Glutamatergic neuron (in vitro differentiated cells): ENCODE measurements at places on chromosomes 11 and 22. TPM values are rescaled to one million over a fixed set of nuclear protein-coding genes. Genes with fewer than 3 reads are reported as not detected.
A peak's percentile ranks its signal among the peaks of the same experiment; 100 is the strongest.

- no peaks in the 10 kb centered on the region for H3K27me3 ChIP-seq
- no peak for DNase-seq
- no peaks in the 10 kb centered on the region for H3K36me3 ChIP-seq
- H3K27ac ChIP-seq: no peak overlapping the region
Observed at GRCh38 chr11:9697766-9698165, 33.9 kb downstream of the SWAP70 start.

DNA sequence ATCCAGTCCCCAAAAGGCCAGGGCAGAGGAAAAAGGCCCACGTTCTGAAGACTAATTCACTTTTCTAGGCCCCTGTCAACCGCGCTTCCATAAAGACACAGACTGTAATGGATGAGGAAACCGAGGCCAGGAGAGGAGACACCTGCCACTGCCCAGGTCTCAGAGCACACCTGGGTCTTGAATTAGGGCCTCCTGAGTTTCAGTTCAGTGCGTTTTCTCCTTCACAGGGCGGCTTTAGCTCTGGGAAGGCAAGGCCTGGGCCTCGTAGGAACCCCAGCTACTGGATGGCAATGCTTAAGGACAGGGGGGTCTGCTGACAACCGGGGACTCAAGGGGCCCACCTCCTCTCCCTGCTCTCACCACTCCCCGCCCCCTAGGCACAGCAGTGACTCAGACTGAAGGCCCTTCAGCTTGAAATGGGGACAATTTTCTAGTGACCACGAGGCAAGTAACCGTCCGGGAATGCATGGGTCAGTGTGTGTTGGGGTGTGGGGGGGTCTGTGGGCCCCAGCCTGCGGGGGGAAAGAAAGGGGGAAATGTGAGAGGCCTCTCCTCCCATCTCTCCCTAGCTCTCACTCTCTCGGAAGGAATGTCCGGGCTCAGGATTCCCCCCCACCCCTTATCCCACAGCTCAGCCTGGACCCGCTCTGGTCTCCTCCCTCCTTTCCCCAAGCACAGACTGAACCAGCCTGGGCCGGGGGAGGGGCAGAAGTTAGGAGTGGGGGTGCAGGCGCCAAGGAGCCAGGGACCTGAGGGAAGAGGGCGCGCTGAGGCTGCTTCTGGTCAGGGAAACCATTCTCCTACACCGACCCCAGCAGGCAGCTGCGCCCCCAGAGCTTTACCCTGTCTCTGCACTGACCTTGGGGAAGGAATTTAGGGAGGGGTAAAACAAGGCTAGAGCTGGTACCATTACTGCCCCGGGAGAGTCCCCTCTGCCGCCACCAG lies 17.2 kb downstream of the CREB3L1 start:
- no peak for DNase-seq
- peaks cover 4% of the 10 kb centered on the region for H3K27me3 ChIP-seq
- peak overlapping the region; percentile 81 for H3K4me3 ChIP-seq
- H3K4me1 ChIP-seq: peaks cover 6% of the 10 kb centered on the region
- no peak overlapping the region for H3K27ac ChIP-seq
- H3K36me3 ChIP-seq: no peaks in the 10 kb centered on the region

- peaks cover 19% of the 10 kb centered on the region for H3K4me1 ChIP-seq
Observed at GRCh38 chr22:29144786-29145160, 60.9 kb upstream of the EMID1 start.

- no peak overlapping the region for H3K4me3 ChIP-seq
- H3K27ac ChIP-seq: no peak overlapping the region
- peaks cover 16% of the 10 kb centered on the region for H3K27me3 ChIP-seq
- H3K4me1 ChIP-seq: peaks cover 7% of the 10 kb centered on the region
- H3K36me3 ChIP-seq: peaks cover 11% of the 10 kb centered on the region
Observed at GRCh38 chr22:47063071-47063509, 300.6 kb downstream of the TBC1D22A start.

- H3K36me3 ChIP-seq: peaks cover 12% of the 10 kb centered on the region
- H3K27ac ChIP-seq: peak overlapping the region; percentile 97
- peaks cover 32% of the 10 kb centered on the region for H3K4me1 ChIP-seq
- DNase-seq: no peak
Observed at GRCh38 chr22:23182309-23183060, 2.2 kb downstream of the BCR start.

GRCh38 chr22:38464992-38465672 lies 2.8 kb upstream of the KDELR3 start:
- peak; percentile 7 for DNase-seq
- H3K4me3 ChIP-seq: no peak overlapping the region
- peaks cover 12% of the 10 kb centered on the region for H3K4me1 ChIP-seq
- peaks cover 17% of the 10 kb centered on the region for H3K27me3 ChIP-seq
- no peaks in the 10 kb centered on the region for H3K36me3 ChIP-seq
- H3K27ac ChIP-seq: no peak overlapping the region

GRCh38 chr11:46918083-46918787 lies at the start of gene LRP4:
TSS of gene LRP4 (minus strand) at chr11:46918550. CDS start at chr11:46918379, 171 bp downstream.
- H3K36me3 ChIP-seq: peaks cover 6% of the 10 kb centered on the region
- H3K4me3 ChIP-seq: peak within 1 kb of the TSS; percentile 81
- DNase-seq: peak; percentile 48
- H3K27ac ChIP-seq: peak within 1 kb of the TSS; percentile 39
- H3K27me3 ChIP-seq: peaks cover 15% of the 10 kb centered on the region

DNA sequence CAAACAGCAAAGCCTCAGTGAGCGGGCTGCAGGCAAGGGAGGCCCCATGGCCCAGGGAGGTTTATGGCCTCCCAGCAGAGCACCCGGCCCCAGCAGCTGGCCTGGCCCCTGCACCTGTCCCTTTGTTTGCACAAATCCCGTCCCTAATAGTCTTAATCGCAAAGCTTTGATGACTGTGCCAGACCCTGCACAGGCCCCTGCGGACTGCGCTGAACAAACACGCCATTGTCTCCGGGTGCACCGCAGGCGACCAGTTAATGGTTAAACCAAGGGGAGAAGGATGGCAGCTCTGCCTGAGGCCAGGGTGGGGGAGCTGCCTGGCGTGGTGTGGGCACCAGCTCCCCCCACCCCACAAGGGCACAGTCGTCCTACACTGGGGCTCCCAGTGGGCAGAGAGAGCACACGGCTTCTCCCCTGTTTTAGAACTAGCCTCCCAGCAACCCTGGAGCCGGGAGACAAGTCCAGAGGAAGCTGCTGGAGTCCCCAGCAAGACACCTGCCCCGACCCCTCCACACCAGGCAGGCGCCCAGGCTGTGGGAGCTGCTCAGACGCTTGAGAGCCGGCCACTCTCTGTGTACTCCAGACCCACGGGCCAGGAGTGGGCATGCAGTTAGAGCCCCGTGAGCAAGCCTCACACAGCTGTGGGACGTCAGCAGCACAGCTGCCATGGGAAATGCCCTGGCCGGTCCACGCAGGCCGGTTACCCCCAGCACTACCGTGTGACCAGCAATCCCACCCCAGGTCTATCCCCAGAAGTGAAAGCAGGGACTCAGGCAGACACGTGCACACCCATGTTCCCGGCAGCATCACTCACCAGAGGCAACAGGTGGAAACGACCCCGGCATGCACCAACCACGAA lies 39.7 kb upstream of the TH start:
- no peak overlapping the region for H3K27ac ChIP-seq
- H3K4me3 ChIP-seq: no peak overlapping the region

DNA sequence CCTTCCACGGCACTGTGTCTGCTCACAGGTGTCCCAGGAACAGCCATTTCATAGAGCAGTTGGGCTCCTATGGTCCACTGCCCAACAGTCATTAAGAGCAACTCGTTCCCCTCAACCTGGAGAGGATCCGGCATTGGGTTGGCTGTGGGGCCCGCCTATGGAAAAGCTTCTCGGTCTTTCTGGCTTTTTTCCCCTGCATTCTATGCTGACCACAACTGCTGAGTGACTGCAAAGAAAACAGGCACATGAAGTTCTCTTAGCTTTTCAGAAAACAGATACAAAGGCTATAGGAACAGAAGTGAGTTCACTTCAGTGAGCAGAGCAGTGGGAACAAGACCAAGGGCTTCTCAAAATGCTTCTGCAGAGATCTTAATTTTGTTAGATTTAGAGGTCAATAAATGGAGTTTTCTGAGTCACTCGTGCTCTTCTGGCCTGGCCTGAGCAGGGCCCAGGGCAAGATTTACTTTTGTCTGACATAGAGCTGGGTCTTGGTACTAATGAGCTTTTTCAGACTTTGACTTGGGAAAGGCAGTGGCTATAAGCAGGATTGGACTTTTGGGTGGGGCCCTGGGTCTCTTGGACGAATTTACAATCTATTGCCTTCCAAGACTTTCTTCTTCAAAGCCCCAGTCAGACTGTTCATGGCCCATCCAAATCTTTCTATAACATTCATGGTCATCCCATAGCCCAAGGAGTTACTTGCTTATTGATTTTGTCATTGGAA lies 13.6 kb upstream of the APOL5 start:
- no peak overlapping the region for H3K4me3 ChIP-seq
- no peak overlapping the region for H3K27ac ChIP-seq
- H3K36me3 ChIP-seq: no peaks in the 10 kb centered on the region
- DNase-seq: no peak
- H3K4me1 ChIP-seq: peaks cover 7% of the 10 kb centered on the region

DNA sequence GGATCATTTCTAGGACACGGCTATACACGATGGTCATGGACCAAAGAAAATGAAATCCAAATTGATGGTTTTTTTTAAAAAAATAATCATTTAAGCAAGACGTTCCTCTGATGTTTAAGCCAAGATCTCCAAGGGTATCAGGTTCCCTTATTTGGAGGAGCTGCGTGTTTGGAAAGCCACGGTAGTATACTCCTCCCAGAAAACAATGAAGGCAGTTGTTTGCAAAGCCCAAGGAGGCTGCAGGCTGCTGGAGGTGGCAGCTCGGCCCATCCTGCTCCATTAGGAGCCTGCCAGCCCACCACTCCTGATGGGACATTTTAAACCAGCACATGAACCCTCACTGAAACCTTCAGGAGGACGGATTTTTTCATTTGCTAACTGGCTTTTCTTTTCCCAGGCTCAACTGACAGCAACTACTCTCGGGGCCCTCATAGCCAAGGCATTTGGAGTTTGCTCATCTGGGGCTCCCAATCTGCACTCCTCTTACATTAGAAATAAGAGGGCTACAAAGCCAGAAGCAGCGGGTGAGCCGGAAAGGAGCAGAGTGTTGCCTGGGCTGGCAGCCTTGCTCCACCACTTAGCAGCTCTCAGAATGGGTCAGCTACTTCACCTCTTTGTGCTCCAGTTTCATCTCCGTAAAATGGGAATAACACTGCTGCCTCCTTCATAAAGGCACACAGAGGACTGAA lies 58.4 kb downstream of the ABTB2 start:
- DNase-seq: no peak
- peaks cover 12% of the 10 kb centered on the region for H3K4me1 ChIP-seq
- peaks cover 4% of the 10 kb centered on the region for H3K27me3 ChIP-seq
- H3K36me3 ChIP-seq: no peaks in the 10 kb centered on the region
- H3K27ac ChIP-seq: no peak overlapping the region

- H3K36me3 ChIP-seq: no peaks in the 10 kb centered on the region
- H3K4me1 ChIP-seq: peaks cover 2% of the 10 kb centered on the region
- DNase-seq: no peak
- H3K27ac ChIP-seq: no peak overlapping the region
Observed at GRCh38 chr22:31872209-31872608, 72.1 kb upstream of the YWHAH start.

- peaks cover 13% of the 10 kb centered on the region for H3K36me3 ChIP-seq
- peaks cover 17% of the 10 kb centered on the region for H3K4me1 ChIP-seq
- no peak for DNase-seq
- no peak overlapping the region for H3K4me3 ChIP-seq
- peaks cover 6% of the 10 kb centered on the region for H3K27me3 ChIP-seq
Observed at GRCh38 chr11:43784866-43785265, 95.8 kb upstream of the ALKBH3 start.

DNA sequence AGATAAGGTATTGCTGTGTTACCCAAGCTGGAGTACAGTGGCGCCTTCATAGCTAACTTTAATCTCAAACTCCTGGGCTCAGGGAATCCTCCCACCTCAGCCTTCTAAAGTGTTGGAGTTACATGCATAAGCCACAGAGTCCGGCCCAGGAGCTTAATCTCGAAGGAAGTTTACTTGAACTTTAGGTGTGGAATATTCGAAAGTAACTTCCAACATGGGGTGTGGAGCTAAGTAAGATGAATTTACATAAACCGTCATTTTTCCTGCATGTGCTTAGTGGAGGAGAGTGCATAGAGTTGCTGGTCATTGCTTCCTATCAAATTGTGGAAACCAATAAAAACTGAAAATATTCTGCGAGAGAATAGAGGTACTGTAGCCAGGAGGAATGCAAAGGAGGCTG lies 1.5 kb downstream of the ATG13 start:
- DNase-seq: no peak
- peak overlapping the region; percentile 34 for H3K27ac ChIP-seq
- H3K27me3 ChIP-seq: peaks cover 2% of the 10 kb centered on the region
- peaks cover 12% of the 10 kb centered on the region for H3K4me1 ChIP-seq

DNA sequence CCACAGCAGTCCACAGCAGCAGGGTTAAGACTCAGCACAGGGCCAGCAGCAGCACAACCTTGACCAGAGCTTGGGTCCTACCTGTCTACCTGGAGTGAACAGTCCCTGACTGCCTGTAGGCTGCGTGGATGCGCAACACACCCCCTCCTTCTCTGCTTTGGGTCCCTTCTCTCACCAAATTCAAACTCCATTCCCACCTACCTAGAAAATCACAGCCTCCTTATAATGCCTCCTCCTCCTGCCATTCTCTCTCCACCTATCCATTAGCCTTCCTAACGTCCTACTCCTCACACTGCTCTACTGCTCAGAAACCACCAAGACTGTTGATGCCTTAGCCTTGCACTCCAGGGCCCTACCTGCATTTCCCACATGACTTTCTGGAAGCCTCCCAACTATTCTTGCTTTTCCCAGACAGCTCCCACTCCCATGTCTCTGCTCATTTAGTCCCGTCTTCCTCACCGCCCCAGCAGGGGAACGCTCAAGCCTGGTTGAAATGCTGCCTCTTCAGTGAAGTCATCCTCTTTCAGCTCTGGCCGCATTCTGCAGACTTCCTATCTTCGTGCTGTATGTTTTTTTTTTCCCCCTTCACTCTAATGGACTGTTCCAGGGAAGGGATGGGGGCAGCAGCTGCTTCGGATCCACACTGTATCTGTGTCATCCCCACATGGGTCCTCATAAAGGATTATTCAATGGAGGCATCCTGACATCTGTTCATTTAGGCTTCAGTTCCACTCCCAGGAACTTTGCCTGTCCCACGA lies 3.3 kb downstream of the IL18BP start:
- H3K27ac ChIP-seq: peak overlapping the region; percentile 92
- H3K4me1 ChIP-seq: peaks cover 24% of the 10 kb centered on the region
- no peak for DNase-seq
- peaks cover 17% of the 10 kb centered on the region for H3K27me3 ChIP-seq
- H3K4me3 ChIP-seq: peak overlapping the region; percentile 67

DNA sequence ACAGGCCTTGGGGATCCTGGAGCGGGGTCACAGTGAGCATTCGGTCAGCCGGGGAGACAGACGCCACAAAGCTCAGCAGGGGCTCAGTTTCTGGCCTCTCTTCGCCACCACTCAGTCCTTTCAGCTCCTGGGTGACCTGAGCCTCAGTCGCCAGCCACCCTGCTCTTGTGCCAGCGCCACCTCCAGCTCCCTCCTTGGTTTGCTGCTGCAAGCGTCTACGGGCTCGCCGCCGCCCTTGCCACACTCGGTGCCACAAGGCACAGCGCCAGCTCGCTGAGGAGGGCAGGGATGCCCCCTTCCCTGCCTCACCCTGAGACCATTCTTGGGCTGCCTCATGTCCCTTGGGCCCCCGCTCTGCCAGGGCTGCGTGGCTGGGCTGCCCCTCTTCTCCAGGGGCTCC lies 1.5 kb upstream of the EEF1G start:
- H3K4me1 ChIP-seq: peaks cover 16% of the 10 kb centered on the region
- H3K27ac ChIP-seq: peak overlapping the region; percentile 91
- DNase-seq: no peak
- H3K4me3 ChIP-seq: peak overlapping the region; percentile 99
- H3K27me3 ChIP-seq: peaks cover 8% of the 10 kb centered on the region

Gene CATSPERZ
- not detected for total RNA-seq

Gene GTSE1
- 7.5 TPM for total RNA-seq

Gene SLC22A8
- total RNA-seq: not detected

Gene SAA1
- total RNA-seq: not detected

Gene PGM2L1
- 97.2 TPM for total RNA-seq

Gene FOSL1
- not detected for total RNA-seq

Gene GAS2
- 11.7 TPM for total RNA-seq

Gene ATL3
- 9.4 TPM for total RNA-seq

Gene BIK
- total RNA-seq: 17.3 TPM
